NCI-H524 treated with DMSO at 0.1 percent for 48 hours (cell line): ENCODE measurements at places on chromosomes 13 and 19.

DNA sequence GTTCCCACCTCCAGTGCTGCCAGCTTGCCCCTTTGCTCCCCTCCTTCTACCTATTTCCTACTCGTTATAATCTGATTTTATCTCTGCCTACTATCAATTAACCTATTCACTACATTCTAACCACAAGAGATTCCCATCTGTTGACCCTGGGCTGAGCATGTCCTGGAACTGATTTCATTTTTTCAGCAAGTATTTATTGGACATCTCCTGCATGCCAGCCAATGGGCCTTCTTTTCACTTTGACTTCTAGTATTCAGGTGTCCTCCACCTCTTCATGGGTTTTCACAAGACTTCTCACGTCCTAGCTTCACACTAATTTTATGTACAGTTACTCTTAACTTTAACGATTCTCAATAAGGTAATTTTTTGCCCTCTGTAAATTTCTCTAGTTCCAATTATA is 282.7 kb upstream of the KLHL1 start:
- DNase-seq, result no peak

- no peak for DNase-seq
Observed at GRCh38 chr13:72970956-72971355, 87.8 kb upstream of the KLF5 start.

GRCh38 chr13:106381091-106381490 is 154.4 kb downstream of the EFNB2 start:
- no peak for DNase-seq

DNA sequence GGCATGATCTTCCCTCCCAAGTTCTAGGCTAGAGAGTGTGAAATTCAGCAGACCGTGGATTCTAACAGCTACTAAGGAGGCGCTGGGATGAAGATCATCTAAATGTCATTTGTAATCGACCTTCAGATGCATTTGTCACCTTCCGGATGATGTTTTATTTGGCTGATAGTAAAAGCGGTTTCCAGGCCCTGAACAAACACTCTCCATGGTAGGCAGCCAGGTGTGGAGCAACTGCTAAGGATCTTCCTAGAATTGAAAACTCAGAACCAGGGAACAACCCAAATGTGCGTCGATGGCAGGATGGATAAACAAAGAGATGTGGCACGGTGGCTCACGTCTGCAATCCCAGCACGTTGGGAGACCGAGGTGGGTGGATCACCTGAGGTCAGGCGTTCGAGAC is 107.2 kb upstream of the CACNA1A start:
- DNase-seq, result no peak

DNA sequence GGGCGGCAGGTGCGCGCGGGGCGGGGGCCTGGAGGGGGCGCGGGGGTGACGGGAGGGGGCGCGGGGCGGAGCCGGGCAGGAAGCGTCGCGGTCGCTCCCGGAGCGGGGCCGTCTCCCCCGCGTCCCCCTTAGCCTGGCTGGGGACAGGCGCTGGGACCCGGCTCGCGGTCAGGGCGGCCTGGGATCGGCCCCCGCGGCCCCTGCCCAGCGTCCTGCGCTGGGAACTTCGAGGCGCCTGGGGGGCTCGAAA is 74.7 kb upstream of the MCF2L start:
- DNase-seq, result no peak
